NCI-H187 treated with DMSO at 0.1 percent for 48 hours (cell line): ENCODE measurements at places on chromosomes 2 and 18.

GRCh38 chr2:8860239-8860638 is 22.8 kb upstream of the KIDINS220 start:
- DNase-seq: no peak

- no peak for DNase-seq
Observed at GRCh38 chr2:168583064-168583709, 127.1 kb downstream of the CERS6 start.

DNA sequence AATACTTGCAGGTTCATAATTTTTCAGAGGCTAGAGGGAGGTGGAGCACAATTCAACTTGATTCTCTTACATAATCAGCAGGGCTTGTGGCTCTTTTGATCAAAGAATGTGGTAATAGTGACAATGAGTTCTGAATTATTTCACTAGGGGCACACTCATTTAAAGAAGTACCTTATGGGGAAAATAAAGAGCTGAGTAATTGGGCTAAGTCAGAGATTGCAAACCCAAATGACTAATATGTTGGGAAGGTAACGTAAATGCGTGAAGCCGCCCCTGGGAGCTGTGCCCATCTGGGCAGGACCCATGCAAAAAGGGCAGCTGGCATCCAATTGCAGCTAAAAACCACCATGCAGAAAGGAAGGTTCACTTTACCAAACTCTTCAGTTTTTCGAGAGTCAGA is 35.3 kb downstream of the NCKAP5 start:
- no peak for DNase-seq

DNA sequence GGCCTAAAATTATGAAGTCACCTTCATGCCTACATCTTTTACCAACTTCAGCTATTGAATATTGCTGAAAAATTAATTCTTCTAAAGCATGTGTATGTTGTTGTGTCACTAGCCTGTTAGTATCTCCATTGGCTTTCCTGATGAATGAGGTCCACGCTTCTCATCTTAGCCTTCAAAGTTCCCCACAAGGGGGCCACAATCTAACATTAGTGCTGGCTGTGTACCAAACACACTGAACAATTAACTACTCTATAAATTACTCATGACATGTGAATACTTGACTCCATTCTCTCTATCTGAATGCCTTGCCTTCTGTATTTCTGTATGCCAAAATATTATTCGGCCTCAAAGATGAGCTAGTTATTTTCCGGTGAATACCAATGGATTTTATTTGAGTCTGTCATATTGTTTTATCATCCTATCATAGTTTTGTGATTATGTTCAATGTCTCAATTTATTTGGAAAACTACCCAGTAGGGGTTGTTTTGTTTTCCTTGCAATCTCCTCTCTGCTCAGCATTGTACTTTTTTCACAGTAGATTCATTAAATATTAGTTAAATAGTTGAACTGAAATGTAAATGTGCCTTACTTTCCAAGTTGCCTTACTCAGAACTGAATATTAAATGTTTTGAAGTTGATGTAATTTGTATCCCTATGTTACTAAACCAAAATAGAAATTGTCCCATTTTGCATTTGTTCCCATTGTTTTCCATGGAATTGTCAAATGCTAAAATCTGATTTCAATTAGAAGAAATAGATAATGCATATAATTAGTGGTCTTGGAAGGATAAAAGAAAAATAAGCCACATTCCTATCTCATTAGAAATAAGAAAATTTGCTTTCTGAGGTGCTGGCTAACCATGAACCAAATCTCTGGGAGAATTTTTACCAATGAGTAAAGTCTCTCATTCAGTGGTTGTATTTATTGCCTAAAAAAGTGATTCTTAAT is 208.4 kb upstream of the COL3A1 start:
- DNase-seq: no peak

- DNase-seq: no peak
Observed at GRCh38 chr2:41024816-41025215, 572.9 kb upstream of the SLC8A1 start.

DNA sequence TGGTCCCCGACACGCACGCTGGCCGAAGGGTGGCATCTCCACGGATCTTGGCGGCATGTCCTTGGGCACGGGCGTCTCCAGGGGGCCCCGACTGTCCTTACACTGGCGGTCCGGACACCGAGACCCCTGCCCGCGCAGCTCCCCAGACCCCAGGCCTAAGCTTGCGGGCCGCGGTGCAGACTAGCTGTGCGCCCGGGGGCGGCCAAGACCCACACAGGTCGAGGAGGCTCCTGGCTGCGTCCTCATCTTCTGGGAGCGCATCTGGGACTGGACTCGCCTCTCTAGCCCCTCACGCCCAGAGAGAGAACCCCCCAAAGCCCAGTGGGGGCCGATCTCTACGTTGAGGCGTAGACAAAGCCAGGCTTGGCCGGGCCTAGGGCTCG is 475 bp upstream of the TWIST2 start:
- DNase-seq: no peak

GRCh38 chr18:56505971-56506370 is 132.4 kb downstream of the TXNL1 start:
- no peak for DNase-seq

- DNase-seq: peak; percentile 3
Observed at GRCh38 chr2:149994057-149994728, 406.6 kb upstream of the MMADHC start.

DNA sequence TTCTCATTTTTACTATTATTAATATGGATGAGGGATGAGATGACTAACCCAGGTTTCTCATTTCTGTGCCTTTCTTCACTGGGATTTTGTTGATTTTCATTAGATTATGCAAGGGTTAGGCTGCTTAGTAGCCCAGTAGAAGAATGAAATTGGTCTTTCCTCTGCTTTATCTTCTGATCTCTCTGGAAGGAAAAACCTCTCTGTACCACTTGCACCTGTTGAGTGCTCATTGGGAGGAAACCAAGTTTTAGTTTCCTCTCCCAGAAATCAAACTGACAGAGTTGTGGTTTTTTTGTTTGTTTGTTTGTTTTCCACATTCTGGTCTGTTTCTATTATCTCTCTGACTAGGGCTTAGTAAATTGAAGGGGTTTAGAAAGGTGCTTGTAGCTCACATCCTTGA is 60.8 kb downstream of the KIAA1328 start:
- no peak for DNase-seq

DNA sequence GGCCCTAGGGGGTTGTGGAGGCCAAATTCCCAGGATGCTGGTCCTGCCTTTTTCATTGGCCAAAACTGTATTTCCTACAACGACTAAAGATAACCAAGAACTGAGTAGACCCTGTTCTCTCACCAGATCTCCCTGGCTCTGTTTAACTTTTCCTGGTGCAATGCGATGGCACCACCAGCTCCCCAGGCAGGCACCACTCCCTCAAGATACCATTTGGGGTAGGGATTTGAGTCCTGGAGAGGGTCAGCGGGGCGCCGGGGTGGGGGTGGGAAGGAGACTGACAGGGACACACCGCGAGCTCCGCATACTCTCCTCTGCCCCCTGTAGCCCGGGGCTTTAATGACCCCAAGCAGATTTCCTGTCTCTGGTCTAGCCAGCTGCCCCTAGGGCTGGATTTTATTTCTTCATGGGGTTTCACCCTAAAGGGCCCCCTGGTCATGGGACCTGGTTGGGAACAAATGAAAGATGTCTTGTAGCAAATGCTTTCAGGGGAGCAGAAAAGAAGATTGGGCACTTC is 7.3 kb downstream of the SIX2 start:
- no peak for DNase-seq

- no peak for DNase-seq
Observed at GRCh38 chr2:188852772-188853171, 121.4 kb upstream of the COL3A1 start.

- DNase-seq: no peak
Observed at GRCh38 chr2:101805152-101806088, 107.9 kb downstream of the MAP4K4 start.

GRCh38 chr18:74373428-74373827 is 57.8 kb downstream of the C18orf63 start:
- DNase-seq: no peak

GRCh38 chr18:36814994-36815393 is 13.8 kb downstream of the TPGS2 start:
- DNase-seq: peak; percentile 28

DNA sequence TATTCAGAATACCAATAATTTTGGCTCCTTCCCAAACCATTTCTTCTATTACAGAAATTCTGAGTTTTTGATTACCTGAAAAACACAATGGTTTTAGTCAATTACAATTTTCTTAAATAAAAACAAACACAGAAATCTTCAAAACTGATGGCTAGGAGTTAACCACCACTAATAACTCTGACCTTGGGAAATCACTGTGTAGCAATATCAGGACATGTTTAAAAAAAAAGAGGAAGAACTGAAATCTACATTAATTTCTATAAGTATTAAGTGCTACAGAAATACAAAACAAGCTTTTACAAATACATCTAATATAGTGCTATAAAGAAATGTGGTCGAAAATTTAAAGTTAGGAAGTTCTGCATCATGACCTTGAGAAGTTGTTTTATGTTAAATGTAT is 14.9 kb downstream of the L3MBTL4 start:
- DNase-seq: no peak

- DNase-seq: no peak
Observed at GRCh38 chr2:213021971-213022899, 129.2 kb downstream of the IKZF2 start.

DNA sequence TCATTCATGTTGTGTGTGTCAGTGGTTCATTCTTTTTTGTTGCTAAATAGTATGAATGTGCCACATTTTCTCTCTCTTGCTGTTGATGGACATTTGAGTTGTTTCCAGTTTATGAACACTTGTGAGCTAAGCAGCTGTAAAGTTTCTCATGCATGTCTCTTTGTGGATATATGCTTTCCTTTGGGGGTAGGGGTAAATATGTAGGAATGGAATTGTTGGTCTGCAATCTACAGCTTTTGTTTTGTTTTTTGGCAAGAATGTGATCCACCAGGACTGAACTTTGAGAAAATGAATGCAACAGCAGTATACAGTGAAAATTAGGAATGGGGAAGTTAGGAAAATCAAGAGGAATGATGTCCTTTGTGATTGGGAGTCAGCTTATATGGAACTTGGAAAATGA is 226.3 kb downstream of the CDCA7 start:
- no peak for DNase-seq

DNA sequence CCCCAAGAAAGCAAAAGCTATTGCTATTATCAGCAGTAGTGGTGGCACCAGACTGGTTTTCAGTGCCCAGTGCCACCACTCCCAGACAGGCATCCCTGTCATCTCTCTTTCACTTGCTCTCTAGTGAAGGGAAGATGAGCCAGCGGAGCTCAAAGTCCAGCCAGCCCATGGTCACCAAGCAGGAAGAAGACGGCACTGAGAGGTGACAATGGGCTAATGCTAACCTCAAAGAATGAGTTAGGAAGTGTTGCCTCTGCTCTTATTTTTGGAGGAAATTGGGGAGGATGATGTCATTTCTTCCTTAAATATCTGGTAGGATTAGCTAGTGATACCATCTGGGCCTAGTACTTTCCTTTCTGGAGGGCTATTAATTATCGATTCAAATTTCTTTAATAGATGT is 1.7 kb downstream of the SP140 start:
- no peak for DNase-seq

GRCh38 chr18:63741769-63742168 is 33.4 kb upstream of the SERPINB7 start:
- DNase-seq: no peak

DNA sequence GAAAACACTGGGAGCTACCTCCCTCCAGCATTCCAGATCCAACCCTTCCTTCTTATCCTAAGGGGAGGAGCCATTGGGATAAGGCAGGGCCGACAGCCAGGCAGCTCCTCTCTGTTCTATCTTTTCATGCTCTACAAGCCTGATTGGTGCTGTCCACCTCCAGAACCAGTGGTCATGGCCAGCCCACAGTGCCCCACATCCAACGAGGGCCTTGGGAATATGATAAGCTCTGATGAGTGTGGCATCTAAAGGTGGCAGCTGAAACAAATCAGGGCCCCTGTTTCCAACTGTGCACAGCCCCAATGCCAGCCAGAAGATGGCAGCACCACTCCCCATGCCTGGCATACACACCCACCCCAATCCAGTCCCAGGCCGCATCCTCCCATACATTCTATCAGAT is 329.3 kb downstream of the C1D start:
- DNase-seq: no peak

- no peak for DNase-seq
Observed at GRCh38 chr2:222878301-222878876, 17.6 kb downstream of the ACSL3 start.

DNA sequence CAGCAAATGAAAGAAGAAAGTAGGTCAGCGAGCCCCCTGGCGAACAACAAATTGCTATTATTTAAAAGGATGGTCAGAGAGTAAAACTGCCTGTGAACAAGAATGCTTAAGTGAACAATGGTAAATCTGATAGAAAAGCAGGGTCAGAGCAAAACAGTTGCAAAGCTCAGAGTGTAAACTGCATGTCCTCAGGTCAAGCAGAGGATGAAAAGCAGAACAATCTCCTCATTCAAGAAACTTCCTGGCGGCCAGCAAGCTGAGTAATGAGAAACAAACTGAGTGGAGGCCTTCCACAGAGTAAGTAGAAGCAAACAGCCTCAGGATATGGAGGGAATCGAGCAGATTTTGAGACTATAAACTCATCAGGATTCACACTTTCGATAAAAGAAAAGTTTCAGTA is 117.9 kb downstream of the PPP1R1C start:
- no peak for DNase-seq

DNA sequence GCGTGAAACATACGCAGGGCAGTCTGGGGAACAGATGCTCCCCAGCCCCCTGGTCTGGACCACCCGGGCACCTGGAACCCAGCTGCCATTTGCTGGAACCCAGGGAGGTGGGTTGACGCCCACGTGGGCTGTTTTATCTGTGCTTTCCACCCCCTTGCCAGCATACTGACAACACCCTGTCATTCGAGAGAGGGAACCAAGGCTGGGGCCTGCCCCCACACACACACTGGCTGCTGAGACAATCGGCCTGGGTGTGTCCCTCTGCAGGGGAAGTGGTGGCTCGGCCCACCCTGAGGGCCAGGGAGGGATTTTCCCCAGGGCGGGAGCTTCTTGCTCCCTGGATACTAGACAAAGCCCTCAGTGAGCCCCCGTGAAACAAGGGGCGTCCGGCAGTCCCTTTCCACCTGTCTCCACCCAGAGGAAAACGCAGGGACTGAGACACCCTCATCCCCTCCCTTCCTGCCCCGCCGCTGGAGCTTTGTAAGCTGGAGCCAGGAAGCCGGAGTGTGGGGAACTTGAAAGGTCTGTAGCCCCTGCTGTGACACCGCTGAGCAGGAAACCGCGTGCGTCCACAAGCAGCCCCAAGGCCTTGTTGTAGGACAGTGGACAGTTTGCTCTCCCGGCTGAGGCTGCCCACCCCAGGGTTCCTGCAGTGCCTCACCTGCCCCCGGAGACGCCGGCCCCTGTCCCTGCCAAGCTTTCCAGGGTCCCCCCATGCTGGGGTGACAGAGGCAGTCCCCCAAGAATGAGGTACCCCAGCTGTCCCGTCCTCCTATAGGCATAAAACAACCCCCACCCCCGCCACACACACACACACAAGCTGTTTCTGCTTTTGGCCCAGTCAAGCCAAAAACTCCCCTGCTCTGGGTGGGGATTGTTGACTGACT is 14.1 kb upstream of the KLF11 start:
- DNase-seq: no peak

- no peak for DNase-seq
Observed at GRCh38 chr2:2902547-2903281, 474.9 kb downstream of the EIPR1 start.

DNA sequence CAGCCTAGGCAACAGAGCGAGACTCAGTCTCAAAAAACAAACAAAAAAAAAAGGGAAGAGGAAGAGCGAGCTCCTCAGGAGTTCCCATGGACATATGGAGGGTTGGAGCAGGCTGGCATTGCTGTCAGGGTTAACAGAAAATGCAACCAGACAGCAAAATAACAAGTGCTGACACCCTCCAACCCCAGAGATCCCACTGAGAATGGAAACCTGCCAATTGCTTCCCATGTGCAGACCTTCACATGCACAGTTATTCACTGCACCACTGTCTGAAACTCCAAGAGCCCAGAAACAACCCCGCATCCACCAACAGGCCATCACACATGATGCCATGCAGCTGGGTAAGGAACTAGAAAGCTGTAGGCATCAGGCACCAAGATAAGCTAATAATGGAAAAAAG is 43.5 kb downstream of the TFCP2L1 start:
- no peak for DNase-seq
